NCI-H1105 (cell line): ENCODE measurements at places on chromosomes 3 and 15.

- no peak for DNase-seq
Observed at GRCh38 chr3:4806535-4807108, 172.6 kb upstream of the BHLHE40 start.

DNA sequence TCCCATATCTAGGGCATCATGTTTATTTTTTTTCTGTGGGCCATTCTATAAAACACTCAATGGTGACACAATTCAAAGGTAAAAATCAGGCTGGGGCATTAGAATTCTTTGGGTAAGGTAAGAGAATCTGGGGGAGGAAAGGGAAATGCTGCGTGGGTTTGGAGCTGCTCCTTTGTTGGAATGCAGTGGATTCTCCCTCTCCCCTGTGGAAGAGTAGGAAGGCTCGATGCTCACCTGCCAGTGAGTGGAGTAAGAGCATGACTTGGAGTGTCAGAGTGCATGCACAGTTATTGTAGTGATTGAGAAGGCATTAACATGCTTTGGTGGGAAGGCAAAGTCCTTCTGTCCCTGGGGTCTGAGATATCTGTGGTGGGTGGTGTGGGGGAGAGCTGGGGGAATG is 280.0 kb downstream of the PDCD6IP start:
- no peak for DNase-seq

GRCh38 chr15:73856458-73857192 is 16.7 kb upstream of the TBC1D21 start:
- DNase-seq, result peak; percentile 55

DNA sequence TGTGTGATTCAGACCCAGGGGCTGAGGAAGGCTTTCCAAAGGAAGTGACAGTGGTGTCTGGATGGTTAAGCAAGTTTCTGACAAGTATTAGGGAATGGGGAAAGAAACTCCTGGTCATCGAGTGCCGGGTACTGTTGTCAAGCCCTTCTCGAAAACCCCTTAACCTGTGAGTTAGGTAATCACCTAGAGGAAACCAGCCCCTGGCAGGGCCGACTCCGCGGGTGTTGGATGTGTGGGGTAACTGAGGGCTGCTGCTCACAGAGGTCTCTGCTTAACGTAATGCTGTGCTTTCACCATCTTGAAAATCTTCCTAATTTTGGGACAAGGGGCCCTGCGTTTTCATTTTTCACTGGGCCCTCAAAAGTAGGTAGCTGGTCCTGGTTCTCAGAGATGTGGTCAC is 67.0 kb downstream of the SMAD6 start:
- no peak for DNase-seq

- no peak for DNase-seq
Observed at GRCh38 chr3:195893916-195894465, 14.4 kb downstream of the TNK2 start.

DNA sequence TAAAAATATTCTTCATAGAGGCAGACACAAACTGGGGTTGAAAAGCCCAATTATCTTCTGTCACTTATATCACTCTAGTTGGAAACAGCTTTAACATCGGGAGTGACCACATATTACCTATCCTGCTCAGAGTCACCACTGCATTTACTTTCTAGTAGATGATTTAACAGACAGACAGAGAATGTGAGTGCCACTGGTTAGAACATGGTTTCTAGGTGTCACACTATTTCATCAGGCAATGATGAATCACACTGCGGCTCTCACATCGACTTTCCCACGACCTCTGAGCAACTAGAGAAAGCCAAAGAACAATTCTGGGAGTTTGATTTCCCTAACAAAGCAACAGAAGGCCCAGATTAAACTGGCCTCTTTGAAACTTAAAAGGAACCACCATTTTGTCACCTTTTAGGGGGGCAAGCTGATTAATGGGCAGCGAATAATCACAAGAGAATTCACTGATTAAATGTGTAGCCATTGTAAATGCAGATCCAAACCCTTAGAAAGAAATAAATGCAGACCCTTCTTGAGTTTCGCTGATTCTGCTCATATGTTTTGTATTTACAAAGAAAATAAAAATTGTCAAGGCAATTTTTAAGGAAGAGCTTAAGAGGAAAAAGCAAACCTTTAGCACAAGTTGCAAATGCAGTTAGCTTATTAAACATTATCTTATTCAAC is 112.6 kb upstream of the KBTBD8 start:
- no peak for DNase-seq

GRCh38 chr15:88603885-88604284 is 17.3 kb upstream of the AEN start:
- no peak for DNase-seq

GRCh38 chr3:39279745-39280517 is at the start of gene CX3CR1:
Gene CX3CR1 (minus strand): TSS chr3:39280036. CDS start chr3:39266509, 13,527 bp downstream.
- no peak for DNase-seq

DNA sequence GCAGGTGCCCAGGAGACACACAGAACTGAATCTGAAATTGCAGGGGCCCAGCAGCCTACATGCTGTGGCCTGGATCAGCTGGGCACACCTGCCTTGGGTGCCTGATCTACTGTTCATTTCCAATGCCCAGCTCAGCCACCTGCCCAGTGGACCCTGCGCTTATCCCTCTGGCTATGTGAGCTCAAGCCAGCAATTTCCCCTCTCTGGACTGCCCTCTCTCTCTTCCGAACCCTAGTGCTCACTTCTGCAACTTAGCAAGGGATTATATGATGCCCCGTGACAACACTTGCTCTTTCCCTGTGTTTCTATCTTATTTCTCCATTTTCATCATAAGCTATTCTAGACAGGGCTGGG is 276.0 kb downstream of the UACA start:
- DNase-seq, result no peak

GRCh38 chr15:69653306-69653705 is 200.7 kb downstream of the RPLP1 start:
- DNase-seq, result no peak

DNA sequence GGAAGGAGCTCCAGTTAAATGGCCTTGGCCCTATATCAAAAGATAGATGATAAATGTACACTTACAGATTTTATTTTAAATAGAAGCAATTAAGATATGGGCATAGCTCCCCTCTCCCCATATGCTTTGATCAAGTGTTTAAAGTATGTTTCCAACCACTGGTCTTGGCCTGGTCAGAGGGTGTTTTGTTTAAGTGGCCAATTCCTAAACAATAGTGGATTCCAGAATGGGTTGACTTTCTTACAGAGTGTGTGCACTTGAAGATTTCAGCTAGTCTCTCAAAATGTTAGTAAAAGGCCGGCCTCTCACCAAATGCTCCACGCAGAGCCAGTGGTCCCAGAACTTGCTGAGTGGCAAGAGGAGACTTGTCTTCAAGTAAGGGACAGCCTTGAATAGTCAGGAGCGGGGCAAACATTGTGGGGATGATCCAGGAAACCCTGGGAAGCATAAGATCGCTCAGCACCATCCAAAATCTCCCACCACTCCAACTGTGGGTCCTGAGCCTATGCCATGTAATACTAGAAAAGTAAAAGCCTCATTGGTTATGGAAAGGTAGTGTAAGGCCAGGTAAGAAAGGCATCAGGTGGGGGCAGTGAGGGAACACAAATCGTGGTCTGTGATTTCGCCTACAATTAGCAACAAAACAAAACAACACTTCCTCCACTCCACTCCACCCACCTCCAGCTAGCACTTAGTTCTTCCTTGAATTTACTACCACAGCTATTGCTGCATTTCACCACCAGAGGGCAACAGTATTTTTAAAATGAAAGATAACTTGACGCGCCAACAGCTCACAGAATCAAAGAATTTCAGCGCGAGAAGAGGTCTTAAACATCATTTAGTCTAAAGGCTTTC is 4.8 kb downstream of the RARRES1 start:
- peak; percentile 71 for DNase-seq

- no peak for DNase-seq
Observed at GRCh38 chr15:59237119-59237855, 30.6 kb downstream of the LDHAL6B start.

- DNase-seq, result no peak
Observed at GRCh38 chr3:179196098-179196497, 47.9 kb downstream of the PIK3CA start.

GRCh38 chr15:88894819-88895767 is at the start of gene HAPLN3:
Gene HAPLN3 (minus strand): TSS chr15:88895544. CDS start chr15:88887298, 8,246 bp downstream.
- no peak for DNase-seq

DNA sequence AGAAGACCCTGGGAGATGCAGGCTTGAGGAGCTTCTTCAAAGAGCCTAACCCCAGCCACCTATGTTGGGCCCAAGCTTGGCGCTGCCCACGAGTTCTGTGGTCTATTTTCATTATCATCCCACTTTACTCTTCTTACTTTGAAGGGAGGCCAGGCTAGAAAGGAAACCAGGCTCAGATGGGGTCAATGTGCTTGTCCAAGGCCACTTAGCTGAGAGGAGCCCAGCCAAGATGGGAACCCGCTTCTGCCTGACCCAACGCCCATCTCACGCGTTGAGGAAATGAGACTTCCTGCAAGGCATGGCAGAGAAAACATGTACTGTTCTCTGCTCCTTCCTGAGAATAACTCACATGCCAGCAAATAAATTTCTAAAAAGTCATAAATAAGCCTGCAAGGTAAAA is 486.3 kb upstream of the PROK2 start:
- no peak for DNase-seq

- no peak for DNase-seq
Observed at GRCh38 chr15:64311566-64311965, 44.4 kb downstream of the CSNK1G1 start.

- DNase-seq, result no peak
Observed at GRCh38 chr3:73249047-73249446, 187.6 kb downstream of the EBLN2 start.

DNA sequence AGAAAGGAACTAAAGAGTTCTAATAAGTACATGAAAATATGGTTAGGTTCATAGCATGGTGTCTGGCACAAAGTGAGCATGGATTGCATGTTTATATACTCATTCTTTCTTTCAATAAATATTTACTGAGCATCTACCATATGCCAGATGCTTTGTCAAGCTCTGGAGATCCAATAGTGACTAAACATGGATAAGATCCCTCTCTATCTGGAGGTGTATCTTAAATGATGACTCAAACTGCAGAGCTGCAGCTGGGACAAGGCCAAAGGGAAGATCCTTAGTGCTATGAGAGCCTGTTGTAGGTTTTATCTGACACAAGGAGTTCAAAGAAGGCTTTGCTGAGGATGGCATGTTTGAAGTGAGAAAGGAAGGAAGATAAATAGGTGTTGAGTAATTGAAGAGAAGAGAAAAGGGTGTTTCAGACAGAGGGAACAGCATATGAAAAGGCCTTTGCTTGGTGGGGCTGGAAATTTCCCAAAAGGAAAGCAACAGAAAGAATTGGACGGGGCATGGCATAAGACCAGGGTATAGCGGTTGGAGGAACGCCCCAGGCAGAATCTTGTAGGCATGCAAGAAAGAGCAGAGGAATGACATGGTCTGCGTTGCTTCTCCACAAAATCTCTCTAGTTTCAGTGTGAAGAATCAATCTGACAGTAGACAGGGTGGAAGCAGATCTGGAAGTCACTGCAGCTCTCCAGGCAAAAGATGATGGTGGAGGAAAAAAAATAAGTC is 239.9 kb upstream of the LRTM1 start:
- DNase-seq, result no peak

GRCh38 chr3:142337994-142338393 is 109.8 kb downstream of the XRN1 start:
- no peak for DNase-seq

- no peak for DNase-seq
Observed at GRCh38 chr3:114284644-114285043, 9.2 kb upstream of the TIGIT start.

DNA sequence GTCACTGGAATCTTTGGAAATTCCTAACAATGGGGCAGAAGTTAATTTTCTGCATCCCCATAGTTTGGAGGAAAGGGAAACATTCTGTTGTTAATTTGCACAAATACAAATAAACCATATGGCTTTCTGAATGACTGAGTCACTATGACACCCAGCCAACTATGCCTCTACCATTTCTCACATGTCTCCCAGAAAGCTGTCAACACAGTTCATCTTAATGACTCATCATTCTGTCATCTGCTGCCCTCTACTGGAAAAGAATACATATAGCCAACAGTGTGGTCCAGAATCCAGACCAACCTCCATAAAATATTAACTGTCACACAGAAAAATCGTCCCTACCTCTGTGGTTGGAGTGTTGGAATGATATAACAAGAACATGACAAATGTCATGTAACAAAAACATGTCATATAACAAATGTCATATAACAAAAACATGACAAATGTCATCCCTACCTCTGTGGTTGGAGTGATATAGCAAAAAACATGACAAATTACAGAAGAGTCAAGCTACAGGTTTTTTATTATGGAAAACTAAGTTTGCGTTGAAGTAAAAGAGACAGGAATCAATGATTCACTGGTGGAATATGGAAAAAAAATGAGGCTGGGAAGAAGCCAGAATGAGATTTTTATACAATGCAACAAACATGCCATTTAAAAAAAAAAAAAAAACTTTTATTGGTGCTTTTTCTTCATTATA is 47.7 kb upstream of the GYG1 start:
- peak; percentile 90 for DNase-seq

DNA sequence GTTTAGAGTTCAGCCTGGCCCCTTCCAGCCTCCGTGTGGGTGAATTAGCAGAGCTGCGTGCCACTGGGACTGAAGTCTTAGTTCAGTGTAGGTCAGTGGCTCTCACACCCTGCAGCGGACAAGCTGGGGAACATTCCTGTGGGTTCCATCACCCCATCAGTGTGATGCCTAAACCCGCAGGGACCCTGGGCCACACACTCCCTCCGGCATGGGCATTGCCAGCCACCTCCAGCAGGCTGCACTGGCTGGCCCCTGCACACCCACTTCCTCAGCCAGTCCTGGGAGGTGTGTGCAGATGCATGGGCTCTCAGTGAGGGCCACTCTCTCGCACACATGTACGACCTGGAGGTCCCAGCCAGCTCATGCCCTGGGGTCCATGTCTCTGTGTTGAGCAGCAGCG is 32.1 kb upstream of the TOPBP1 start:
- no peak for DNase-seq

DNA sequence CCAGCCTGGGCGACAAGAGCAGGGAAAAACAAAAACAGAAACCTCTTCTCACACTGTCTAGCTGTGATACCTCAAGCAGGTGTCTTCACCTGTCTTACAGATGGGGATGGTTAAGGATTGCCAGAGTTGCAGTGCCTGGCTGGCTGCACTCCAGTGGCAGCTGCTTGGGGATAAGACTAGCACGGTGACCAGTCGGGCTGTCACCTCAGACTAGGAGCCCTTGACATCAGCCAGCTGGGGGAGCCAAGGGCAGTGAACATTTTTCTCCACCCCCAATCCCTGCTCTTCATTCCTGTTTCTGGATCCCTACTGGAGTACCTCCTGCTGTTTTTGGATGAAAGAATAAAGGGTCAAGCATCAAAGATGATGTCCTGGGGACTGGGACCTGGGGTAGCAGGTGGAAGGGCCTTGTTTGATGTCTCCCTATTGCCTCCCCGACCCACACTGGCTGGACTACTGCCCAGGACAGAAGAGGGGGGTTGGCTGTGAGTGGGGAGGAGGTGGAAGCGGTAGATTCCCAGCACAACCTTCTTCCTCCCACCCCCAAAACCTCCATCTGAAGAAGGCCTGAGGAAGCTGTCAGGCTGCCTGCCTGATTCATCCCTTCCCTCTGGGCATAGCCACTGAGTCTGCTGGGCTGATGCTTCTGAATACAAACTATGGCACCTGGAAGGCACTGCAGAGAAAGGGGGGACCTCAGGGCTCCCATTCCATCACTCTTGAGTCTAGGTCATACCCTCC is 7.0 kb upstream of the CPNE9 start:
- DNase-seq, result no peak

GRCh38 chr3:146814601-146815315 is 209.6 kb upstream of the PLSCR5 start:
- DNase-seq, result no peak

- no peak for DNase-seq
Observed at GRCh38 chr3:121330118-121330517, 215.7 kb downstream of the POLQ start.

- no peak for DNase-seq
Observed at GRCh38 chr3:81841540-81841939, 80.1 kb upstream of the GBE1 start.
